Stimulated activated CD8-positive, alpha-beta memory T cell treated with anti-CD3 and anti-CD28 coated beads, Interleukin-7, amount 100 ng/mL, for 48 hours (primary cell): ENCODE measurements at places on chromosomes 2 and 18.

DNA sequence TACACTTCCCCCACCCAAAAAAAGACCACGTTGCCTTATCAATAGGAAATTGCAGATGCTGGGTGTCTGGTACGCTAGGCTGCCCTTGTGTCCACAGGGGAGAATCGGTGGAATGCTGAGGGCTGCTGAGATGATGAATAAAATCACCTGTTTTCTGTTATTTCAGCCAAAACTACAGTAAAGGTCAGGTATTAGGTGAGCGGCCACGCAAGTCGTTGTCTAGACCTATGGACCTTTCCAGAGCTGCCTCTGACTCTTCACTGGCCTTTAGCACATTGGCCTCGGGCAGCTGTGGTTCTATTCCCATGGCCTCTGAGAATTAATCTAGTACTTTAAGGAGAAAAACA lies 89.6 kb downstream of the MTCL1 start:
- no peak for DNase-seq

DNA sequence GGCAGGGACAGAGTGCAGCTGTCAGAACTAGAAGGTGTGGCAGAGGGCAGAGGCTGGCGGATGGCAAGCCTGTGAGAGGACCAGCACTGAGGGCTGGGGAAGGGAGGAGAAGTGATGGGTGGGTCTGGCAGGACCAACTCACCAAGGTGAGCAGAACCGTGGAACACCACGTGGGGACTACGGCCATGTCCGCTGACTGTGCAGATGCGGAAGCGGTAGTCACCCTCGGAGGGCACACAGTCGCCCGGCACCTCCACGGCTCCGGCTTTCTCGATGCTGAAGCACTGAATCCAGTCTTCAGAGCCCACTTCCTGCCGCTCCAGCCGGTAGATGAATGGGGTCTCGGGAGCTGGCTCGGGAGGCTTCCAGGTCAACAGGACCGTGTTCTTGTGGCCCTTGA lies 4.2 kb downstream of the OBSL1 start:
- no peak for DNase-seq

DNA sequence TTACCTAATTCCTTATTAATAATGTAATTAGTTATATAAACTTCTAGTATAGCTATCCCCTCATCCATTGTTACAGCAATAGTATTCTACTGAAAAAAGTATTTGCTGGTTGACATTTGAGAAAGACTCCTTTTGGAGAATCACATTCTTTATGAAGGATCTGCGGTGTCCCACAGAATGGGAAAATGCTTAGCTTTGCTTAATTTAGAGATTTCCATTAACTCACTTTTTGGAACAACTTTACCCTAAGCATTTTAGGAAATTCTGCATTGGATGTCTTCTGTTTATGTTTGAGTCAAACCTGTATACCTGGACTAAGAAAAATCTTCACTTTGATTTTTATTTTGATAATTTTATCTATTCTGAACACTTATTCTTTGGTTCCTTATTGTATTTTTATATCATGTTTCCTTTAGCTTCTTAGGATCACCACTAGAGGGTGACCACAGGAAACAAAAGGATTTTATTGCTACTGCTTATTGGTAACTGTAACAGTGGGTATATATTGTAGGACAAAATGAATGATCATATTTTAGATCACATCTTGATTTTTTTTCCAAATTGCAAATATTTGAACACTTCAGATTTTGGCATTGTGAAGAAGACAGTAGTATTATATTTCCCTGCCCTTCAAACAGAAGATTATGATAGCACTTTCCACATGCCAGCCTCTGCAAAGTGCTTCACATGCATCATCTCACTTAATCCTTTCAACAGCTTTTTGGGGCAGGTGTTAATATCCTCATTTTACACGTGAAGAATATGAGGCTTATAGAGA lies 79.6 kb downstream of the MIB1 start:
- no peak for DNase-seq

DNA sequence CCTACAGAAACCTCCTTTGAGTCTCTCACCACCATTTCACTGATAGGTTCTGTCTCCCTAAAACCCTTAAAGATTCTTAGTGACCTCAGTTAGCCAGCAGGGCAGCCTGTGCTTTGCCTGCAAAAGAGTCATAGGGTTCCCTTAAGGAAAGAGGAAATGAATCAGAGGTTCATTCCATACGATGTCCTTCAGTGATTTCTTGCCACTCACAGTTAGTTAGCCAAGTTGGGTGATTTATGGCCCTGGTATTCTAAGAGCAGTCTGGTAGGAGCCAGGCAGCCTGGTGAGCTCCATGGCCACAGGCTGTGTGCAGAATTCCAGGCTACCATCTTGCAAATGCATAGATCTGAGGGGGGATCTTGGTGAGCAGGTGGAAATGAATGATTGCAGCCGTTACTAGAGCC lies 18.7 kb upstream of the CCBE1 start:
- no peak for DNase-seq
